ENCODE measurements at places on chromosomes 11 and 22.

- no peak for DNase-seq
Measured at GRCh38 chr11:27754035-27755017, 54.1 kb upstream of the BDNF start.

DNA sequence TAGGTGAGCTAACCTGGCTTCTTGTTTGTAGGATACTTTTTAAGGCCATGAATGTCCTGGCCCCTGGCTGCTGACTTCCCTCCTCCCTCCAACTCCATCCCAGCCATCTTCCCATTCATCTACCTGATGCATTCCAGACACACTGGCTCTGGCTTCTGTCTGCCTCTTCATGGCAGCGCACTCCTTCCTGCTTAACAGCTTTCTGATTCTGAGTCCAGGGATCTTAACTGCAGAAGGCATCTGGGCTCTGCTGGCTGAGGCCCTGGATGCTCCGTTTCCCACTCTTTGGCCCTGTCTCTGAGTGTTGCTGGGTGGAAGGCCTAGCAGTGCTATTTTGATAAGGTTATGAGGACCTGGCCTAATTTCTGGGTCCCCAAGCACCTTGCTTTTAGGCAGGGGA lies 1.8 kb upstream of the THY1 start:
- no peak for DNase-seq

GRCh38 chr22:50008151-50009040 lies 4.2 kb downstream of the IL17REL start:
- no peak for DNase-seq

- no peak for DNase-seq
Measured at GRCh38 chr11:67278135-67278938, 10.8 kb upstream of the ANKRD13D start.

- DNase-seq: no peak
Measured at GRCh38 chr11:15826826-15827225, 529.5 kb downstream of the SOX6 start.

DNA sequence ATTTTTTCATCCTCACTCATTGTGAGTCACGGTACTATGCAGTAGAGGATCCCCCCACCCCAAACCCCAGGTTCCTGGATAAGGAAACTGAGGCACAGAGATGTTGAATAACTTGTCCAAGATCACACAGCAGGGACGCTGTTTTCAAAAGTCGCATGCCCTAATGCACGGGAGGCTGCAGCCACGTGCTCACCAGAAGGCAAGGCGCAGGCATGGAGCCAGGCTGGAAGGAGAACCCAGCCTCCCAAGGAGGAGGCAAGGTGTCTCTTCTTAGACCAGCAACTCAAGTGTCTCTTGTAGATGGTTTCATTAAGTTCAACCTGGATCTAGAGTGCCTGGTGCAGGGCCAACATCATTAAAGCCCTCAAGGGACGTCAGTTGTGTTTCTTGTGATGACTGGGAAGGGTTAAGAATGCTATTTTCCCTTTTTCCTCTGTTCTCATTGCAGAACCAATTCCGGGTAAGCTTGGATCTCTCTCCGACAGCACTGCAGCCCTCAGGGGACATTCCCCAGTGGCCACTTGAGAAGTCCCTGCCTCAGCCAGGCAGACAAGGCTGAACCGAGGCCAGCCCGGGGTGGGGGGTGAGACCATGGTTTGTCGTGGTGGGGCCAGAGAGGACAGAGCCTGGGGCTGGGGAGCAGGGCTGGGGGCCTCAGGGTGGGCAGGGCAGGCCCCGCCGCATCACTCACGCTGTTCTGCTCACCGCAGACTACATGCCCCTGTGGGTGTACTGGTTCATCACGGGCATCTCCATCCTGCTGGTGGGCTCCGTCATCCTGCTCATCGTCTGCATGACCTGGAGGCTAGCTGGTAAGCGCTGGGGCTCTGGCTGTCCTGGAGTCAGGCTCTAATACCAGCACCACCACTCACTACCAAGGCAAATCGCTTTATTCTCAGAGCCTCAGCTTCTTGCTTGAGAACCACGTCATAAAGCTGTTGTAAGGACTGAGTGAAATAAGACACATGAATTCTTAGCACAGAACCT lies 15.7 kb downstream of the TMEM121B start:
- DNase-seq: no peak

DNA sequence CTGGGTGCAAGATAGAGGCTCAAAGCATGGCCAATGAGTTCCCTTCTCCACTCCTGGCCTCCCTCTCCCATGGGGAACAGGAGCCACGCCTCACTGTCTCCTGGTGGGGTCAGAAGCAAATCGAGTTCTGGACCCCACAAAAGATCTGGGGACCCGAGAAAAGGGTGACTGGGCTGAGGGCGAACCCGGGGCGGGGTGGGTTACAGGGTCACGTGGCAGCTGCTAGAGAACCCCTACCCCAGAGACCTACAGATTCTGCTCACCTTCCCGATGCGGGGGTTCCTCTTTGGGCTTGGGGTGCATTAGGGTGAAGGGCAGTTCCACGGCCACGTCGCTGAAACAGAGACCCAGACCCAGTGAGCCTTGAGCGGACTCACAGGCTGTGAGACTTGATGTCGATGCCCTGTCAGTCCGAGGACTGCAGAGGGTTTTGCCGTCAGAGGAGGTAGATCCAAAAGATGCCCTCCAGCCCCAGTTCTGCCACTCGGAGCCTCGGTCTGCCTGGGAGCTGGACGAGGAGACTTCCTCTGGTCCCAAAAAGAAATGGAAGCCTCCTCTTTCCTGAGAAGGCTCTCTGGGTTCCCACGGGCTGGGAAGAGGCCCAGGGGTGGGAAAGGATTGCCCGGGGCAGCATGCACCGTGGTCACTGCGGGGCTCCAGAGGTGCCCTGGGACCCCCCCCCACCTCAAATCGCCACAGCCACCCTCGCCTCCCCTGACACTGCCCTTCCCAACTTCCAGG lies 28.2 kb downstream of the TPBGL start:
- DNase-seq: no peak

Data from activated CD4-positive, alpha-beta T cell treated with anti-CD3 and anti-CD28 coated beads, Interleukin-2, amount 50 U/mL, for 4 hours (primary cell).